Retinal pigment epithelial cell (primary cell): ENCODE measurements at places on chromosomes 3 and 15.

DNA sequence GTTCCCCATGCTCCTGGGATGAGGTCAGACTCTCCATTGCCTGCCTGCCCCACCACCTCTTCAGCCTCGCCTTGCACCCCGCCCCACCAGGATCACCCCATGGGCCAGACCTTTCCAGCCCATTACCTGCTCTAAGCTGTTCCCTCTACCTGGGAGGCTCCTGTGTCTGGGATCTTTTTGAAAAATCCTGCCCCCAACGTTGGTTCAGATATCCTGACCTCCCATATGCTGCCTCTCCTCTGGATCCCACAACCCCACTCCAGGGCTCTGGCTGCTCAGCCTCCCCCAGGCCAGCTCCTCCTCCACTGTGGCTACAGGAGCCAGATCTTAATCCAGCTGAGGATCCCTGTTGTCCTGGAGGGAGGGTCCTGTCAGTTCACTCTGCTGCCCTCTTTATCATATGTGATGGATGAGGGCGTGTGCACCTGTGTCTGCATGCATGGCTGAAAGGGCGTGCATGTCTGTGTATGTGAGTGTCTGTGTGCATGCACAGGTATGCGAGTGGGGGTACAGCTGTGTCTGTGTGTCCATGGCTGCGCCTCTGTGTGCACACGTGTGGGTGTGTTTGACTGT is 21.7 kb upstream of the ALAS1 start:
- DNase-seq: no peak

DNA sequence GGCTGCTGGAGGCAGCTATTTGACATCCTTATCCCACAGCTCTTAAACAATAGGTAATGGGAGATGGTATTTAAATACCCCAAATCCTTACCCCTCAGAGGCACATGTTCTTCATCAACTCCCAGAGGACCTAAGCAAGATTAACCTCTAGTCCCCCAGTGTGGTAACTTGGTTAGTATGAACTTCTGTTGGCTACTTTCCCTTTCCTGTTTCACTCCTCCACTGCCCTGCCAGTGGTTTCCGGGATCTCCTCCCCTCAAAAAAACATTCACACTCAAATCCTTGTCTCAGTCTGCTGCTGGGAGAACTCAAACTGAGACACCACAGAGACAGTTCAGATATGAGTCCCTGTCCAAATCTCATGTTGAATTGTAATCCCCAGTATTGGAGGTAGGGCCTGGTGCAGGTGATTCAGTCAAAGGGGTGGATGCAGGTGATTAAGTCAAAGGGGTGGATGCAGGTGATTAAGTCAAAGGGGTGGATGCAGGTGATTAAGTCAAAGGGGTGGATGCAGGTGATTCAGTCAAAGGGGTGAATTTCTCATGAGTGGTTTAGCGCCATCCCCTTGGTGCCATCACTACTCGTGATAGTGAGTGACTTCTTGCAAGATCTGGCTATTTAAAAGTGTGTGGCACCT is 335.0 kb upstream of the CTNNB1 start:
- DNase-seq: no peak

- no peak for DNase-seq
These were observed 96.8 kb downstream of the ANXA2 start for GRCh38 chr15:60301024-60301423.

- DNase-seq: no peak
These were observed 987.0 kb upstream of the CFAP20DC start for GRCh38 chr3:60036803-60037202.

DNA sequence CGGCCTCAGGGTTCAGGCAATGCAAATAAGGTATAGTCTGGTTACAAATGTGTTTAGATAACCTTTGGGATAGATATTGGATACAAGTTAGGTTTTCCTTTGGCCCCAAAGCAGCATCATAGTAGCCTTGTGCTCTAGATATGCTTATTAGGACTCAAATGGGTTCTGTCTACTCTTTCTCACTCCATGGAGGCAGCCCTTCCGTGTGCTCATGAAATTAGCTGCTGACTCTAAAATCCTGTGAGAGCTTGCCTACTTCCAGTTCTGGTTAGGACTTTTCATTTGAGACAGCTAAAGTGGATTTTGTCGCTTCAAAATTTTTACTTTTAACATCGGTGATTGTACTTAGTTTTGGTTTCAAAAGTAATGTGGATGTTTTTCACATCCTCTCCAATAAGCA is 1.6 kb downstream of the CDV3 start:
- DNase-seq: no peak

GRCh38 chr3:131723343-131723742 is 220.6 kb upstream of the MRPL3 start:
- no peak for DNase-seq
